ENCODE measurements at places on chromosomes 11 and 22.

- DNase-seq = no peak
These were observed 35.5 kb upstream of the GAB4 start for GRCh38 chr22:17043521-17043920.

GRCh38 chr11:61541598-61541997 lies 33.0 kb downstream of the LRRC10B start:
- no peak for DNase-seq

DNA sequence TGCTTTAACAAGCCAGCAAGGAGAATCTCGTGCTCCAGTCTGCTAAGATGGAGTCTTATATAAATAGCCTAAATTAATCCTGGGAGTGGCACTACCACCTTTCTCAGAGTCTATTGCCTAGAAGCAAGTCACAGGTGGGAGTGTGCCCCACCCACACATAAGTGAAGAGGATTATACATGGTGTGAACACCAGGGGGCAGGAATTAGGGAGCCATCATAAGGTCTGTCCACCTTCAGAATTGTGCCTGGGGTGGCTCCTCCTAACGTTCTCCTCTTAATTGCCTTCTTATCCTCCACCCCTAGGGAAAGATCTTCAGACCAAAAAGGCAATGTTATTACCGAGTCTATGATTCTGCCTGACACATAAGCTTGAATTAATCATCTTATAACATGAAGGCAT lies 276.8 kb upstream of the SESN3 start:
- no peak for DNase-seq

DNA sequence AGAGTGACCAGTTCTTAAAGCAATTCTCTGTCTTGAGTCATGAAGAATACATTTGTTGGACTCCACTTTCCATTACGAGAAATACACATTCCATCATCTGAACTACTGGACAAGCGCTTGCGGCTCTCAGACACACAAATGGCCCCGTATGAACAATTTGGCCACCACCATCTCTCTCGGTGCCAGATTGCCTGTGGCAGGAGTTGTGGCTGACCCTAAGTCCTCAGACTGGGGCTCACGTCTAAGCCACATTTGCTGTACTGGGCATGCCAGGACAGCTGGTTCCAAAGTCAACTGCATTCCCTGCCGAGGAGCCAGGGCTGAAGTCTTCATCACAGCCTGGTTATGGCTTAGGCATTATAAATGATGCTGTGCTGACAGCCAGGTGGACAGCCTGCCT lies 227.5 kb downstream of the MIAT start:
- DNase-seq = no peak

DNA sequence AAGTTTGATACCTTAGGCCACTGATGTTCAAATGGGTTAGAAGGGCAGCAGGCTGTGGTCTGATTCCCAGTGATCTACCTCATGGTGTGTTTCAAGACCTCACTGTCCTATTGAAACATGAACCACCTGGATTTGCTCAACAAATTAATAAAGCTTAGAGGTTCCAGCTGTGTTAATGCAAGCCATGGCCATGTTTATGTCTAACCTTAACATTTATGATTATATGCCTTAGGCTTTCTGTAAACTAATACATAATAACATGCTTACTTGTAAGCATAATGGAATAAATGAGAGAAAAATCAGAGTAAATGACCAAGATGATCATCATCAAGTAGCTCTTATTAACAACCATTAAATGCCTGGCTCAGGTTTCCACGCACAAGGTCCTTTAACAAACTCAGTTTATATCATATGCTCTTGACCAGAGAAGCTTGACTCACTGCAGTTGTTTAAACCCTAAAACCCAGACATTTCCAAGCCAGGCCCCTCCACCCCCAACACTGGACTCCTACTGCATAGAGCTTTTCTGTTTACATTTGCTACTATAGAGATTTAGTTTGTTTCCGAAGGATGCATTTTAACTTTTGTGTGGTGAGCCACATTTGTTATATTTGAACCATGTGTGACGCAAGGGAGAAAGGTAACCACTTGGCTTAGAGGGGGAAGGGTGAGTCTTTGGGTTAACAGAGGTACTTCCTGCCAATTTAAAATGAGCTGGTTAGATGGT lies 43.7 kb downstream of the KREMEN1 start:
- no peak for DNase-seq

DNA sequence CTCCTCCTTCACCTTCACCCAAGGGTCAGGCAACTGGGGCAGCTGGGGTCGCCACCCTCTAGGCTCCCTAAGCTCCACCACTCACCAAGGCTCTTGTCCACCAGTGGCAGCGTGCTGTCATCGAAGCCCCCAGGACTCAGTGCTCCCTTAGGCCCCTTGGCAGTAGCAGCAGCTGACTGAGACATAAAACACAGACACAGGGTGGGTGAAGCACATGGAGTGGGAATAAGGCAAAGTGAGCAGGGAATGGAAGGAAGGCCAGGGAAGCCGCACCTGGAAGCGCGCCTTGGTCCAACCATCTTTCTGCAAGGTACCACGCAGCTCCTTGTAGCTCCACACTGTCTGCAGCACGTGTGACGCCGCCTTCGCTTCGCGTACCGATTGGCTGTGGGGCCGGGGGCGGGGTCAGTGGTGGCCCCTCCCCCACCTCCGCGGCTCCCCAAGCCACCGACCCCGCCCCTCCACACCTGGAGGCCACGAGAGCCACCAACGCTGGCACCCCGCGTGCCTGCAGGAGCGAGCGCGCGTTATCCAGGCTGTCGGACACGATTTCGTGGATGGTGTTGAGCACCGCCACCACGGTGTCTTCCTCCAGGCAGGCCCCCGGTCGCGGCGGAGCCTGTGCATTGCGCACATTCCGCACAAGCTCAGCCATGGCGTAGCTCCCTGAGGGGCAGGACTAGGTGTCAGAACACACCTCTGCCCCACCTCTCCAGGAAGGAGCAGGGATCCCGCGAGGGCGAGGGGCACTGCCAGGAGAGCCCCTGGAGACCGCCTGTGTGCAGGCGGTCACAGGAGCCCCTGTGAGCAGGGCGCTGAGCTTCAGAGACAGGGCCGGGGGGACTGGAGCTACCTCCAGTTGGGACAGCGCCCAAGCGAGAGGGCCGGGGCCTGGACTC lies 31.3 kb upstream of the TXNRD2 start:
- no peak for DNase-seq

DNA sequence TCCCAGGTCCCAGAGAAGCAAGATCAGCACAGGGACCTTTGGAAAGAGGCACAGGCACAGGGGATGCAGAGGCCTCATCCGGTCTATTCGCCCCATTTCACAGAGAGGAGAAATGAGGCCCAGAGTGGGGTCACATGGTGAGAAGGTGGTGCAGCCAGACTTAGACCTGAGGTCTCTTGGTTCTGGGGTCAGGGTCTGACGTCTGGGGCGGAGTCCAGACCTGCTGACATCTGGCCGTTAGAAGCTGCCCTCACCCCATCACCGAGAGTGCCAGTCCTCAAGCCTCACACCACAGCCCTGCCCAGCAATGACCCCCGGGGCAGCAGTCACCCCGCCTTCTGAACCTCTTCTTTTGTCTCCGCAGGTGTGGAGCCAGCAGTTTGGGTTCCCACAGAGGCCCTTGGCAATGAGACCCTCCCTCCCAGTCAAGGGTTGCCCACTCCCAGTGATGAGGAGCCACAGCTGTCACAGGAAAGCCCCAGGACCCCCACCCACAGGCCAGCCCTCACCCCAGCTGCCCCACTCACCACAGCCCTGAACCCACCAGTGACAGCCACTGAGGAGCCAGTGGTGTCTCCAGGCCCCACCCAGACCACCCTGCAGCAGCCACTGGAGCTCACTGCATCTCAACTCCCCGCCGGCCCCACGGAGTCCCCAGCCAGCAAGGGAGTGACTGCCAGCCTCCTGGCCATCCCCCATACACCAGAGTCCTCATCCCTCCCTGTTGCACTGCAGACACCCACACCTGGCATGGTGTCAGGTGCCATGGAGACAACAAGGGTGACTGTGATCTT lies 62.4 kb downstream of the OTOG start:
- no peak for DNase-seq

DNA sequence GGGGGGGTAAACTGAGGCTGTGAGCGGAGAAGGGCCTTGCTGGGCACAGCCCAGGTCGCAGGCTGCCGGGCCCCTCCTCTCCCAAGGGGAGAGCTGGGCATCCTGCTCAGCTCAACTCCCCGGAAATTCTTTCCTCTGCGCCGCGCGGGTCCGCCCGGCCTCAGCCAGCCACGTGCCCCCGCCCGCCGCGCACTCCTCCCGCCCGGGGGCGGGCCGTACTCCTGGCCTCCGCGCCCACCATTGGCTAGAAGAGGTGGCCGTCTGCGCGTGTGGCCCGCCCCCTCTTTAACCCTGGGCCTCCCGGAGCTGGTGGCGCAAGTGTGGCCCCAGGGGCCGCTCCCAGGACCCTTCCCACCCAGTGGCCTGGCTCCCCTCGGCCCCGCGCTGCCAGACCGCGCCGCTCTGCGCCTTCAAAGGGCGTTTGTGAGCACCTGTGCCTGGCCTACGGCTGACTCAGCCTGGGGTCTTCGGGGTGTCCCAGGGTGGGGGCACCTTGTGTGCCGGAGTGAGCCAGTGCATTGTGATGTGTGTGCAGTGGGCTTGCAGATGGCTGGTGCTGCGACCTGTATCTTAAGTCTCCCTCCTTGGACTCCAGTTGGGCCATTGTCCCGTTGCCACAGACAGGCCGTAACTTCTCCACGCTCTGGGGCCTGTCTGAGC lies 2.0 kb downstream of the MRGPRF start:
- DNase-seq = no peak

DNA sequence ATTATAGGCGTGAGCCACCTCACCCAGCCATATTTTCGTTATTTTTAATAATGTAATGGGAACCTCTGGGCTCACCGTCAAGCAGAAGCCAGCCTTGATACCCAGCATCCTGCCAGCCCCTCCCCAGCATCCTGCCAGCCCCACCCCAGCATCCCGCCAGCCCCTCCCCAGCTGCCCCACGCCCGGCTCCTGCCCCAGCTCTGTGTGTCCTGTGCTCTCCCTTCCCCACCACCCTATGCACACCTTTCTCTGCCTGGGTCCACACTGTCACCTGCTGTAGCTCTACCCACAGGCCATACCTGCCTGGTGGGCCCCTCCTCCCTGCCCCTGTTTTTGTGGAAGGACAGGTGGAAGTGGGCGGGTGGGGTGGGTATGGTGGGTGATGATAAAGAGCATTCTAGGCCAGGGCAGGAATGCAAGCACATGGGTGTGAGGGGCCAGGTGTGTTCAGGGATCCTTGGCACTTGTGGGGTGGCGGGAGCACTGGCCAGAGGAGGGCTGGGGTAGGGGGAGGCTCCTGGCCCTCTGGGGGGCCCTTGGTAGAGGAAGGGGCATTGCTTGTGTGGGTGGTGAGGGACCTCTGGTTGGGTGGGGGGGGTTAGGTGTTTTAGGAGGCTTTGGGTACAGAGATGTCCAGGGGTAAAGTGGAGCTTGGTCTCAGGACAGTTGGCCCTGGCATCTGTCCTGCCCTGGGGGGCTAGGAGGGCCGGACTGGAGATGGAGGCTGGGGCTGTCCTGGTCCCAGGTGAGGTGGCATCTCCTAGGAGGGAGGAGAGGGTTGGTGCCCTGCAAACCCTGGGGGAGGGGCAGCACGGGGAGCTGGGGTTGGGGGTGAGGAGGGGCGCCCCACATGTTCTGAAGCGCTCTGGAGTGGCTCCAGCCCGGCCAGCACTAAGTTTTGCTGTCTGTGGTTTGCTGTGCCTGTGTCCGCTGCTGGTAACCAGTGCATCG lies 25.9 kb upstream of the GRAMD4 start:
- no peak for DNase-seq

All from activated CD4-positive, CD25-positive, alpha-beta regulatory T cell (primary cell).